Osteocyte (in vitro differentiated cells): ENCODE measurements at places on chromosomes 11 and 22. TPM values are rescaled to one million over a fixed set of nuclear protein-coding genes. Genes with fewer than 3 reads are reported as not detected.

DNA sequence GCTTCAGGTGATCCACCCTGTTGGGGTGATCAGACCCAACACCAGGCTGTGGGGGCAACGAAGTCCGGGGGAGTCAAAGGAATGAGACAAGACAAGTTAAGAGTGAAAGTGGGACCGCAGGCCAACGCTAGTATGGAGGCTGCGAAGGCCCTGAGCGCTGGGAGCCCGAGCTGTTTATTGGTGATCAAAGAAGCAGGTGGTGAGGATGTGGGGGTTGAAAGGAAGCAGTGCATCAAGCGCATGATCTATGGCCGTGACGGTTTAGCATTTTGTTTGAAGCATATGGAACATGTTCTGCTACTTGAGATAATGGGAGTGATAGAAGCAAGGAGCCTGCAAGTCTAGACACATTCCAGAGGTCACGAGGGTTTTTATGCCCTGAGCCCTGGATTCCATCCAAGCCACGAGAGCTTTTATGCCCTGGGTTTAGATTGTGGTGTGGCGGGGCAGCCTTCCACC is 49.5 kb downstream of the MCHR1 start:
- no peak for DNase-seq

The BCO2 gene
- total RNA-seq, result 1.4 and 1.5 TPM in 2 replicates

DNA sequence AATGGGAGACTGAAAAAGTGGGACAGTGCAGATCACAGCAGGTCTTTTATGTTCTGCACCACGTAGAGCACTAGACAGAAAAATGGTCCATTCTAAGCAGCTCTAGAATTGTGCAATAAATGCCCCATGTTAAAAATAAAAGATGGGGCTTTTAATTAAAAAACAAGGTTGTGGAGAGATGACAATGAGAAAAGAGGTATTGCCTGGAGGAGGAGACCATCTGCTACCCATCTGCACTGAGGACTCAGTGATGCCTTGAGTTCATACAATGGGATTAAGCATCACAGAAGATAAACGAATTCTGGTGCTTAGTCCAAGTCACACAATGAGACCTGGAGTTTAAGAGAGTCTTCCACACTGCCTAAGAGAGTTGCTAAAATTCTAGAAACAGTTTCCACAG is 73.6 kb downstream of the PAK1 start:
- no peak for DNase-seq

DNA sequence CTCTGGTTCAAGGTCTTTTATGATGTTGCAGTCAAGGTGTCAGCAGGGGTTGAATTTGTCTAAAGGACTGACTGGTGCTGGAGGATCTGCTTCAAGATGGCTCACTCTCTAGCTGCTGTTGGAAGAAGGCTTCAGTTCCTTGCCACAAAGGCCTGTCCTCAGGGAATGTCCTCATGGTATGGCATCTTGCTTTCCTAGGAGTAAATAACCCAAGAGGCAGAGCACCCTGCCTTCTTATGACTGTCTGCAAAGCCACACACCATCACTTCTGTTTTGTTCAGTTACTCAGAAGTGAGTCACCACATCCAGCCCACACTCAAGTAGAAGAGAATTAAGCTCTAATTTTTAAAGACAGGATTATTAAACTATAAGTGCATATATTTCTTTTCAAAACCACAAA is 45.2 kb downstream of the PLAAT5 start:
- DNase-seq, result no peak

GRCh38 chr11:17252704-17253103 is 23.8 kb upstream of the NUCB2 start:
- DNase-seq, result no peak

DNA sequence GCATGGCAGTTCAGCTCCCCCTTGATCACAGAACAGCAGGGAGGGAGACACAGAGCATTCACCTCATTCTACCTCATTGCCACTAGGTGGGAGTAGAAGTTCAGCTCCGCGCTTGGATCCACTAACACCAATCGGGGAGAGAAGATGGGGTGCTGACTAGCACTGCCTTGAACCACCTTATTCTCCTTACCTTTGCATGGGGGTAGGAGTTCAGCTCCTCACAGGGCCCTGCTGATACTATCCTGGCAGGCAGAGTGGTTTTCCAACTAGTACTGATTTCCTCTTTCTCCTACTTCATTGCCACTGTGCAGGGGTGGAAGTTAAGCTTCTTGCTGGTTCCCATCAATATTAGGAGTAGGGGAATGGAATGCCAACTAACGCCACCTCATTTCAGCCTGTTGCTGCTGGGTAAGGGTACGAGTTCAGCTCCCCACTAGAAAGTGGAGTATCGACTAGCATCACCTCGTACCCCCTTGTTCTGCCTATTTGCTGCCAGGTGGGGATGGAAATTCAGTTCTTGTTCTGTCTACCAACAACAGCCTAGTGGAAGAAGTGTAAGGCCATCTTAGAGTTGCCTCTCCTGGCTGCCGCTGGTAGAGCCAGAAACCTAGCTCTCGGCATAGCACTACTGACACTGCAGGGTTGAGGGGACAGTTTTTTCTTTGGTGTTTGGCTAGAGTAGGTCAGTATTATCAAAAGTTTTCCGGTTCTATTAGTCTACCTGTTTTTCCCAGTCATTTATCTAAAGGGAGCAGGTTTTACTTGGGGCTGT is 550.9 kb upstream of the CCDC90B start:
- no peak for DNase-seq

GRCh38 chr11:102793677-102794290 is 4.2 kb downstream of the MMP1 start:
- DNase-seq, result no peak

GRCh38 chr11:128777369-128778011 is 83.6 kb downstream of the FLI1 start:
- no peak for DNase-seq
